Stimulated activated CD8-positive, alpha-beta memory T cell treated with anti-CD3 and anti-CD28 coated beads, Interleukin-15, amount 100 ng/mL, for 4 hours (primary cell): ENCODE measurements at places on chromosomes 7 and 10.

DNA sequence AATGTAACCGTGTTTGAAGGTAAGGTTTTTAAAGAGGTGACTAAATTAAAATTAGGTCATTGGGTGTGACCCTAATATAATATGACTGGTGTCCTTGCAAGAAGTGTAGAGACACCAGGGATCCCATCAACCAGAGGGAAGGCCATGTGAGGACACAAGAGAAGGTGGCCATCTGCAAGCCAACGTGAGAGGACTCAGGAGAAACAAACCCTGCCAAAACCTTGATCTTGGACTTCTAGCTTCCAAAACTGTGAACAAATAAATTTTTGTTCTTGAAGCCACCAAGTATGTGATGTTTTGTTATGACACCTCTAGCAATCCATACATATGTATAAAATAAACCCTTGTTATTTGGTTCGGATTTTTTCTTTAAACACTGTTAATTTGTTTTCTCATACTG is 144.3 kb downstream of the CDK14 start:
- no peak for DNase-seq

DNA sequence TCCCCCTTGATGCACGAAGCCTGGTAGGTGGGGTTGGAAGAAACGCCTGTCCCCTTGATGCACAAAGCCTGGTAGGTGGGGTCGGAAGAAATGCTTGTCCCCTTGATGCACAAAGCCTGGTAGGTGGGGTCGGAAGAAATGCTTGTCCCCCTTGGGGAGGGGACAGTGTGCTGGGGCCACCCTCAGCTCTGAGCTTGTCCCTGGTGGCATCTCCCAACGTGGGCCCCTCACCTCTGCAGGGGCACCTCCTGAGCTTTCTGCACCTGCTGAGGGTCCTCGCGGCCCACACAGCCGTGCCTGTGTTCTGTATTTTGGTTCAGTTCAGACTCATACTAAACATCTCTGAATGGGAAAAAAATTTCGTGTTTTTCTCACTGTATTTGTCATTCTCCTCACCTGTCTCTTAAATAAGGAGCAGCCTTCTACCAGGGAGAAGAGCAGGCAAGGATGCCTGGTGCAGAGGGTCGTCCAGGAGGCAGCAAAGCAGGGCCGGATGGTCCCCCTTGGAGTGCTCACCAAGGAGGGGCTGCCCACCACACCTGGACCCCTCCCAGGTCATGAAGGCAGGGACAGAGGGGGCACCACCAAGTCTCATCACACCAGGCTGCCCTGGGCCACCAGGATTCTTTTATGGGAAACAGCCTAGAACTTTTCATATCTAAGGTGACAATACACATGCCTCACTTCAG is 24.7 kb downstream of the VIPR2 start:
- no peak for DNase-seq

GRCh38 chr7:127905491-127906330 is 125.5 kb downstream of the LRRC4 start:
- no peak for DNase-seq

DNA sequence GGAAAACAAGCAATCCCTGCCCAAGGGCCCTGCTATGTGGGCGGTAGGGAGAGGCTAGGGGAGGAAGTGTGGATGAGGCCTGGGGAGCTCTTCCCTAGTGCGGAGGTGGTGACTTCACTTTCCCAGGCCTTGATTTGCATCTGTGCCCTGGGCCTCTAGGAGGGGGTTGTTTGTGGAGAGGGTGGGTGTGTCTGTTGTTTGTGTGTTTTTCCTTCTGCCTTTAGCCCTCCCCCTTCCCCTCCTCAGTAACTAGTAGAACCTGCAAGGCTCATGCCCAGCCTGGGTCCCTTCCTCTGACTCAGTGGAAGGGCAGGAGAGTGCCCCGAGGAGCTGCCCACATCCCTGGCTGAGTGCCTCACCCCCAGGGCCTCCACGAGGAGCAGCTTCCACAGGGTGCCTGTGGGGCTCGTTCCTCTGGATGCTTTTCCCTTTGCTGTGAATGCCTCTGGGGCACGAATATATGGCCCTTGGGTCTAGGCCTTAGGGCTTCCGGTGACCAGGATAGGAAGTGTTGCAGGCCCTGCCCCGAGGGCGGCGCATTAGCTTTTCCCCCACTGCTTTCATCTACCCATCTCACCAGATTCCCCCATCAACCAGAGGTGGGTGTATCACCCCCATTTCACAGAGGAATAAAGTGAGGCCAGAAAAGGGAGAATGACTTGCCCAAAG is 89.4 kb upstream of the DUSP5 start:
- DNase-seq = no peak

GRCh38 chr7:134293002-134293740 is 23.6 kb downstream of the SLC35B4 start:
- DNase-seq = no peak

DNA sequence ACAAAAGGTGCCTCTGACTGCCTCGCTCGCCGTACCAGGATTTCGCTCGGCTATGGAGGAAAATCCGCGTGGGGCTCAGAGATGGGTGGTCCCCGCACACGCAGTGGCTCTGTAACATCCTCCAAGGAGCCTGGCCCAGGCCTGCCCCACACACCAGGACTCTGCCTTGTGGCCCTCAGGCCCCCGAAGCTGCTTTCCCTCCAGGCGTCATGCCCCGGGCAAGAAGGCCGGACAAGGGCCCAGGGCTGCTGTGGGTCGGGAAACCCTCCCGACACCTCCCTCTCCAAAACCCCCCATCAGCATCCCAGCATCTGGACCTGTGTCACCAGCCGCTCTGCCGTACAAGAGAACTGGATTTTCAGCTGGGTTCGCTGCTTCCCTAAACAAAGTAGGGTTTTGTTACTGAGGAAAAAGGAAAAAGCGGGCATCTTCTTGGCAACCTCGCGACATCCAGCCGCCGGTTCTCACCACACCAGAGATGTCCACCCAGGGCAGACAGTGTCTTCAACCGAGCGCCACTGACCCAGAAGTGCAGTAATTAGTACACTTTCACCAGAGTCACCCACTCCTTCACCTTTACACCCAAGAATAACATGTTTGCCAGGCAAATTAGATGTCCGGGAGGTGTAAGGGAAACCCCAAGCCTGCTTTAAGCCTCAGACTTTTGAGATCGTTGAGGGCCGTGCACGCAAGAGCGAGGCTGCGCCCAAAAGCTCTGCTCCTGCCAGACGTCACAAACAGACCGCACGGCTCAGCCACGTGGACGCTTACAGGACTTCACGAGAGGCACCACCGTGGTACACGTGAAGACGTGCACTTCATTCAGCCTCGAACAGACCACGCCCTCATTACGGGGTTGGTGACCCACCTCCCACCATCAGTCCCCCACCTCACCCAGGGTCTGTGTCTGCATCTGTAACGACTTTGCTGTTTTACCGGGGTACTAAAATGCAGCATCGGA is 62.2 kb downstream of the DIP2C start:
- no peak for DNase-seq

GRCh38 chr10:33223326-33224000 is 111.0 kb downstream of the NRP1 start:
- no peak for DNase-seq

- DNase-seq = peak; percentile 28
Observed at GRCh38 chr7:148941598-148942275, 57.6 kb upstream of the EZH2 start.

DNA sequence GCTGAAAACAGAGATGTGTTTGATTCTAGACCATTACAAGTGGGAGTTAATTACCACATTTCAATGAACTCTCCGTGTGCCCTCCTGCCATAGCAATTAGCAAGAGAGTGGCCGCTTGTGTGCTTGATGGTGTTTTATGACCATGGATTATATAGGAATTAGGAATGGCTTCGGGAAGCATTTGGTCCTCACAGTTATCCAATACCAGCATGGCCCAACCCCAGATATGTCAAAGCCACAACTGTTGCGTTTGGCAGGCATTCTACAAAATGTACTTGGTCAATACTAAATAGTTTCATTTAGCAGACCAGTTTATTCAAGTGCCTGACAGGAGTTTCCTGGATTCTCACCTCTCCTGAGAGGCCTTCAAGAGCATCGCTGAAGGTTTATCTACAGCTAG is 509.0 kb upstream of the GALNT17 start:
- DNase-seq = no peak

- DNase-seq = no peak
Observed at GRCh38 chr10:24938076-24938475, 14.3 kb downstream of the PRTFDC1 start.

- no peak for DNase-seq
Observed at GRCh38 chr10:71580415-71580814, 139.2 kb downstream of the C10orf105 start.

GRCh38 chr10:94224656-94225055 is 138.1 kb downstream of the NOC3L start:
- no peak for DNase-seq

DNA sequence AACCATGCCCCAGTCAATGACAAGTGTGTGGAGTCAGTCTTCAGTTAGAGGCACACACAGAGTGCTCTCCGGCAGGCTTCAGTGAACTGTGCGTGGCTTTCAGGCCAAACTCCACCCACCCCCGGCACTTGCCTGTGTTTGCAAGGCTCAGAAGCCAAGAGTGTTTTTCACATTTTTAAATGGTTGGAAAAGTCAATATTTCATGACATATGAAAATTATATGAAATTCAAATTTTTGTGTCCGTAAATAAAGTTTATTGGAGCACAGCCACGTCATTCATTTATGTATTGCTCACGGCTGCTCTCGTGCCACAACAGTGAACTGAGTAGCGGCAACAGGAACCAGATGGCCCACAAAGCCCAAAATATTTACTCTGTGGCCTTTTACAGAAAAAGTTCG is 104.7 kb downstream of the SFMBT2 start:
- DNase-seq = no peak

DNA sequence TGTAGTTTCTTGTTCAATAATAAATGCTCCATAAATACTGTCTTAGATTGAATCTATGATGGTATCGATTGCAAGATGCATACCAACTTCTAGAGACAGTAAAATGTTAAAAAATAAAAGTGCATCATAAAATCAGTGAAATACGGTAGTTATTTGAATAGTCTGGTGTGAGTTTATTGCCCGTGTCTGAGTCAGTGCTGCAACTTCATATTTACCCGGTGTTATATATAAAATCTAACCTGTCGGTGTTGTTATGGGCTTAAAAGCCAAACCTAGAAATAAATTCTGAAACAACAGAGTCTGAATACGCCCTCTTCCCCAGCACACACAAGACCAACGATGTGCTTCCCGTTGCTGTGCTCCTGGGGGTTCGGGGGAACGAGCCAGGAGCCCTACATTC is 16.3 kb downstream of the MACROH2A2 start:
- DNase-seq = no peak

GRCh38 chr7:44541-44896 is 147.9 kb upstream of the FAM20C start:
- no peak for DNase-seq

- no peak for DNase-seq
Observed at GRCh38 chr7:30260246-30260768, 24.1 kb upstream of the ZNRF2 start.

GRCh38 chr10:96588616-96589419 is 2.0 kb upstream of the TM9SF3 start:
- no peak for DNase-seq

GRCh38 chr7:30428246-30429155 is 50.1 kb downstream of the NOD1 start:
- DNase-seq = no peak

DNA sequence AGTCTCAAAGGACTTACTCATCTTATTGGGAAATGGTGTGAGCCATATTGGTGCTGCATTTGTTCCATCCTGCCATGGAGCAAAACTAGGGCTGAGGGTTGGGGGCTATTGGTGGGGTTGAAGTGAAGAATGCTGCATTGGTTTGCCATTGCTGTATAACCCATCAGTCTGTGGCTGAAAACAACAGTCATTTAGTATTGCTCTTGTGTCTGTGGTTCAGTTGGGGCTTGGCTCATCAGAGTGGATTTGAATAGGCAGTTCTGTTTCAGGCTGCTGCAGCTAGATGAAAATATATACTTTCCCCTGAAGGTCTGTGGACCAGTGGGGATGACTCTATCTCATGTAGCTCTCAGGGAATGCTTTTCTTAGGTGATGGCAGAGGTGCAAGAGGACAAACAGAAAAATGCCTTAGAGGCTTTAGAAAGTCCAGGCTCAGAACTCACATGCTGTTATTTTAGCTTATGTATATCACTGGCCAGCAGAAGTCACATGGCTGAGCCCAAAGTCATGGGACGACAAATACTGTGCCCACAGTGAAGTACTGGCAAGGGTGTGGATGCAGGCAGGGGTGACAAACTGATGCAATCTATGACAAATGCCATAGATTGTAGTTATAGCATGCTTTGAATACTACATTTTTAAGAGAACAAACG is 15.2 kb upstream of the EXOC6 start:
- DNase-seq = no peak

DNA sequence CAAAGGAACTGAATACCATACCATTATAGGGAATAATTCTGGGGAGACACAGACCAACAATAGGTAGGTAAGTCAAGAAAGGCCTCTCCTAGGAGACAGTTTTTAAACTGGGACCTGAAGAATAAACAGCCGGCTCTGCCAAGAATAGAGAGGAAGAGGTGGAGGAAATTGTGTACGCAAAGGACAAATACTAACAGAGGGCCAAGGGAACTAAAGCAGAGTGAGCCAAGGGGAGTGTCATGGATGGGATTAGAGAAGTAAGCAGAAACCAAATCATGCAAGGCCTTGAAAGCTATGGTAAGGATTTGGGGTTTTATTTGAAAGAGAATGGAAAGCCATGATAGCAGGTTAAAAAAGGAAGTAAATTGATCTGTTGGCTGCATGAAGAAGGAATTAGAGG is 18.1 kb upstream of the ITGB8 start:
- DNase-seq = no peak

- DNase-seq = no peak
Observed at GRCh38 chr7:130960208-130960988, 226.4 kb upstream of the KLF14 start.

- no peak for DNase-seq
Observed at GRCh38 chr7:109844362-109844761, 1246.6 kb upstream of the LRRN3 start.

GRCh38 chr10:69572159-69573055 is 815 bp downstream of the NEUROG3 start:
- DNase-seq = no peak

DNA sequence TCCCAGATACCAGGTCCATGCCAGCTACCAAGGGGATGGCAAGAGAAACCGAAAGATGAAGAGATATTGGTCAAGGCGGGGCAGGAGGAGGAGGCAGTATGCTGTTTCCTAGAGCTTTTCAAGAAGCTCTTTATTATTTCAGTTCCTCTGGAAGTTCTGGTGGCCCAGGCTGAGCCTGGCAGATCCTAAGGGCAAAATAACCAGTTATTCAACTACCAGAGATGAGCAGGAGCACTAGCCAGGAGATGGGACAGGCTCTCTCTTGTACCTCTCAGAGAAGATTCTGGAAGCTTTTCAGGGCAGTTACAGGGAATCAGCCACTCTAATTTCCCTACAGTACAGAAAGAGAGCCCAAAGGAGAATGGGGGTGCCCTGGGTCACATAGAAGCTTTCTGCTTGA is 5.3 kb downstream of the DNAJB12 start:
- no peak for DNase-seq

- DNase-seq = no peak
Observed at GRCh38 chr10:85067955-85068354, 739.6 kb downstream of the CCSER2 start.

DNA sequence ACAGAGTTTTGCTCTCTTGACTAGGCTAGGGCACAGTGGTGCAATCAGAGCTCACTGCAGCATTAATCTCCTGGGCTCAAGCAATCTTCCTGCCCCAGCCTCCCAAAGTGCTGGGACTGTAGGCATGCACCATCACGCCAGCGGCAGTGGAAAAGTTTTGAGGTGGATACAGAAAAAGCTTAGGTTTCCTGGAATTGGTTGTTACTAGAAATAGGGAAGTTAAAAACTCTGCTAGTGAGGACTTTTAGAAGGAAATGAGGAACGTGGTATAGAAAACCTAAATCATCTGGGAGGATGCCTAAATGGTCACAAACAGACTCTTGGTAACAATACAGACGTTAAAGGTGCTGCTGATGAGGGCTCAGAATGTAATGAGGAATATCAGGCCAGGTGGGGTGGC is 10.9 kb upstream of the SNX8 start:
- no peak for DNase-seq
